ENCODE measurements at places on chromosomes 12 and 14.
A peak's percentile ranks its signal among the peaks of the same experiment; 100 is the strongest.

- H3K36me3 ChIP-seq = no peaks in the 10 kb centered on the region
- H3K27ac ChIP-seq = no peak overlapping the region
- no peak overlapping the region for H3K4me3 ChIP-seq
- DNase-seq = no peak
These were observed 382.3 kb downstream of the ATP23 start for GRCh38 chr12:58323676-58324075.

- no peaks in the 10 kb centered on the region for H3K36me3 ChIP-seq
- no peak overlapping the region for H3K27ac ChIP-seq
- DNase-seq = no peak
- H3K4me1 ChIP-seq = no peaks in the 10 kb centered on the region
These were observed 691.6 kb upstream of the FBXO33 start for GRCh38 chr14:40123816-40124215.

DNA sequence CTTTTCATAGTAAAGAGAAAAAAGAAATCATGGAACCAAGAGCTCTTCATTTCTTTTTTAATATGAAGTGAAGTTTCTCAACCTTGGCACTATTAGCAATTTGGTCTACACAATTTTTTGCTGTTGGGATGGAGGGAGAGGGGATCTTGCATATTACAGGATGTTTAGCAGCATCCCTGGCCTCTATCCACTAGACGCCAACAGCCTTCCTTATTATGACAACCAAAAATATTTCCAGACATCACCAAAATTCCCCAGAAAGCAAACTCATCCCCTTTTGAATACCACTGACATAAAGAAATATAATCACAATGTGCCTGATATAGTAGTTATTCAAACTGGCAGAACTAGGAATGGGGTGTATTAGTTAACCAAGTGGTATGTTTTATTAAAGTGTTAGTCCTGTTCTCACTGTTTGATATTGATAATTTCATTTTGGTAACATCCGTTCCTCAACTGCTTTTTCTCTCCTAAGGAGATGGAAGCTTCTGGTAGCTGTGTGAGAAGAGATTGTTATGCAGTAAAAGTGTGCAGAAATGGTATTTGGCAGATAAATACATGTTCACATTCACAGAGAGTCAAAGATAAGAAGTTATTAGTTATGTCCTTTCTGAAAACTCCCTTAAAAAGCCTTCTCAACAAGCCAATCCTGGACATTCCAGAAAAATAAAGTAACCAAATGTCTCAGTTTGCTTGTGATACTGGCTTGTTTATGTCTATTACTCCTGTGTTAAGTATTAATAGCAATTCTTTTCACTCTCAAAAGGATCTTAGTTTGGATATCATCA, 699.9 kb downstream of the C12orf50 start:
- H3K27me3 ChIP-seq = no peaks in the 10 kb centered on the region
- no peak overlapping the region for H3K27ac ChIP-seq
- no peaks in the 10 kb centered on the region for H3K36me3 ChIP-seq
- no peaks in the 10 kb centered on the region for H3K4me1 ChIP-seq
- no peak overlapping the region for H3K4me3 ChIP-seq

DNA sequence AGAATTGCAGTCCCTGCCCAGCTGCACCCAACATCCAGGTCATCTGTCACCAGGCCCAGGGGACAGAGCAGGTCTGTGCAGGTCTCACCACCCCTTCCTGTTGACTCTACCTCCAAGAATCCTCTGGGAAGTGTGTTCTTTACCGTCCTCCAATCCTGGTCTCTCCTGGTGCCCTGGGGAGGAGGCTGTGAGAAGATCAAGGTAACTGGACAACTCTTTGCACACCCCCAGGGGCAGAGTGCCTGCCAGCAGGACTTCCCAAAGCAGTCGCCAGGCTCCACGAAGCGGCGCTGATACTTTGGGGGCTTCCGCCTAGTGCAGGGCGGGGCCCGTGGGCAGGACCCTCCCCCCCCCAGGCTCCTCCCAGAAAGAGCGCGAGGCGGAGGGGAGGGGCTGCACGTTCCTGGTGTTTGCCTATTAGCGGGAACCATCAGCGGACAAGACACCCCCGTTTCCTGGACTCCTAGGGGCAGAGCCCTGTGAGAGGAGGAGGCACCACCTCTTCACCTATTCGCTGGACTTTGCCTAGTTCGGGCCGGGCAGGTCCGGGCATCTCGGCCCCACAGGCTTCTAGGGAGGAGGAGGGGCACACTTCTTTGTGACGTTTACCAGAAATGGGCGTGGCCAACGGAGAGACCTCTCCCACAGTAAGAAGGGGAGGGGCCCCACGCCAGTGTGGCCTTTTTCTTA, 918.0 kb downstream of the AACS start:
- H3K27ac ChIP-seq = peak overlapping the region; percentile 84
- peaks cover 21% of the 10 kb centered on the region for H3K4me1 ChIP-seq
- H3K27me3 ChIP-seq = no peaks in the 10 kb centered on the region
- peaks cover 23% of the 10 kb centered on the region for H3K36me3 ChIP-seq

GRCh38 chr12:94267537-94267872, 119.1 kb downstream of the PLXNC1 start:
- H3K4me1 ChIP-seq = no peaks in the 10 kb centered on the region
- no peak overlapping the region for H3K4me3 ChIP-seq
- H3K27ac ChIP-seq = no peak overlapping the region
- no peaks in the 10 kb centered on the region for H3K27me3 ChIP-seq

- H3K27me3 ChIP-seq = no peaks in the 10 kb centered on the region
- H3K27ac ChIP-seq = no peak overlapping the region
- H3K36me3 ChIP-seq = peaks cover 7% of the 10 kb centered on the region
- peaks cover 15% of the 10 kb centered on the region for H3K4me1 ChIP-seq
- DNase-seq = no peak
These were observed 38.4 kb downstream of the EAPP start for GRCh38 chr14:34501004-34501580.

DNA sequence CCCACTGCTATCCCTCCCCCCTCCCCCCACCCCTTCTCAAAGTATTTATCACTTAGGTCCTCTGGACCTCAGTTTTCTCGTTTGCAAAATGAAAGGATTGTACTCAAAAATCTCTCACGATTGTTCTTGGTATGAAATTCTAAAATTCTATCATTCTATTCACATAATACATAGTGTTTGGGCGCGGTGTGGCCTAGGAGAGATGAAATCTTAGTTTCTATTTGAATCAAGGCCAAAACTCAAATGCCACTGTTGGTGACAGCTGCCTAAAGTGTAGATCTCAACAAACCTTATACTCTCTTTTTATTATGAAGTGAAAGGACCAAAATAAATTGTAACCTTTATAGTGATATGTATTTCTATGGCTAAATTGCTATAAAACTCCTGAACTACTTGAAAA, 23.7 kb upstream of the YAF2 start:
- no peaks in the 10 kb centered on the region for H3K4me1 ChIP-seq
- H3K27ac ChIP-seq = no peak overlapping the region
- H3K27me3 ChIP-seq = no peaks in the 10 kb centered on the region
- no peaks in the 10 kb centered on the region for H3K36me3 ChIP-seq
- H3K4me3 ChIP-seq = no peak overlapping the region
- DNase-seq = no peak

- DNase-seq = no peak
- H3K4me1 ChIP-seq = peaks cover 17% of the 10 kb centered on the region
- no peaks in the 10 kb centered on the region for H3K27me3 ChIP-seq
- no peaks in the 10 kb centered on the region for H3K36me3 ChIP-seq
- H3K4me3 ChIP-seq = no peak overlapping the region
These were observed 20.0 kb downstream of the NFKBIA start for GRCh38 chr14:35384455-35385041.

- no peaks in the 10 kb centered on the region for H3K36me3 ChIP-seq
- DNase-seq = no peak
- H3K27me3 ChIP-seq = no peaks in the 10 kb centered on the region
- peaks cover 10% of the 10 kb centered on the region for H3K4me1 ChIP-seq
These were observed 38.9 kb downstream of the SLC17A8 start for GRCh38 chr12:100395811-100396210.

DNA sequence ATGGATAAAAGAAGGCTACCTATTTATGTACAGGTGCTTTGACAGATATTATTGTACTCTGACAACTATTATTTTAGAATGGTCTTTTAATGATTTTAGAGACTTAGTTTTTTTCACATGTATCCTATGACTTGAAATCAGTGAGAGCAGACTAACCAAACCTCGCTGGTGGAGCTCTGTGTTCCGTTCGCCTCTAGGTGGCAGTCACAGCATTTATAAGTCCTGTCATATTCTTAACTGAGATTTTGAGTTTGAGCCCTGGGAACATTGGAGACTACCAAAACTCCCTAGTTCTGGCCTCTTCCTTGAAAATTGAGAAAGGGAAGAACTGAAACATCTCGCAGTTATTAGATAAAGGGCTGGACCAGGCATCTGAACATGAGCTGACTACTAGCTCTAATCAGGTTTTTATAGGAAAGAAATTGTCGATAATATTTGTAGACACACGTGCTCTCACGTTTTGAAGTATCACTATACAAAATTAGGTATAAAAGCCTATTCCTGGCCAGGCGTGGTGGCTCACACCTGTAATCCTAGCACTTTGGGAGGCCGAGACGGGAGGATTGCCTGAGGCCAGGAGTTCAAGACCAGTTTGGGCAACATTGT, 48.3 kb downstream of the TTLL5 start:
- peak; percentile 54 for DNase-seq
- H3K27ac ChIP-seq = no peak overlapping the region
- no peaks in the 10 kb centered on the region for H3K27me3 ChIP-seq
- H3K4me3 ChIP-seq = no peak overlapping the region
- peaks cover 17% of the 10 kb centered on the region for H3K4me1 ChIP-seq
- H3K36me3 ChIP-seq = no peaks in the 10 kb centered on the region

- no peak for DNase-seq
- peak overlapping the region; percentile 71 for H3K4me3 ChIP-seq
- H3K4me1 ChIP-seq = peaks cover 30% of the 10 kb centered on the region
- H3K36me3 ChIP-seq = peaks cover 14% of the 10 kb centered on the region
- no peak overlapping the region for H3K27ac ChIP-seq
These were observed 12.6 kb downstream of the BHLHE41 start for GRCh38 chr12:26112232-26112631.

DNA sequence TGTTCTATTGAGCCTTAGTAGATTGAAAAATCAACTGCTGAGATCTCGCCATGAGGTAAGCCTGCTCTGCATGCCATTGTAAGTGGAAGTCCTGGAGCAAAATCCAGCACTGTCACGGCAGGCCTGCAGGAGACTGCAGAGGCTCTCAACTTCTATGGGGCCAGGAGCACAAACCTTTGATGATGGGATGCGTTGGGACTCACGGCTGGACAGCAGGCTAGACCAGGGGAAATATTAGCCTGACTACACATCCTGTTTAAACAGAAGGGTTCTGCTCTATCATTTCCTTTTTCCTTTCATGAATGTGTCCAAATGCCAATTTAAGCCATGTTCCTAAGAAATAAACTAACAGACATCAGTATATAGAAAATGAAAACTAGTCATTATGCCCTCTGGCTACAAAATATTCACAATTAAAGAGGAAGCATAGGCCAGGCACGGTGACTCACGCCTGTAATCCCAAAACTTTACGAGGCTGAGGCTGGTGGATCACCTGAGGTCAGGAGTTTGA, 33.9 kb upstream of the RASSF8 start:
- DNase-seq = no peak
- H3K4me1 ChIP-seq = no peaks in the 10 kb centered on the region
- no peak overlapping the region for H3K4me3 ChIP-seq
- H3K27ac ChIP-seq = no peak overlapping the region
- H3K36me3 ChIP-seq = no peaks in the 10 kb centered on the region

GRCh38 chr12:30197392-30198057, 413.8 kb upstream of the TMTC1 start:
- no peaks in the 10 kb centered on the region for H3K36me3 ChIP-seq
- H3K4me3 ChIP-seq = no peak overlapping the region
- no peak overlapping the region for H3K27ac ChIP-seq

DNA sequence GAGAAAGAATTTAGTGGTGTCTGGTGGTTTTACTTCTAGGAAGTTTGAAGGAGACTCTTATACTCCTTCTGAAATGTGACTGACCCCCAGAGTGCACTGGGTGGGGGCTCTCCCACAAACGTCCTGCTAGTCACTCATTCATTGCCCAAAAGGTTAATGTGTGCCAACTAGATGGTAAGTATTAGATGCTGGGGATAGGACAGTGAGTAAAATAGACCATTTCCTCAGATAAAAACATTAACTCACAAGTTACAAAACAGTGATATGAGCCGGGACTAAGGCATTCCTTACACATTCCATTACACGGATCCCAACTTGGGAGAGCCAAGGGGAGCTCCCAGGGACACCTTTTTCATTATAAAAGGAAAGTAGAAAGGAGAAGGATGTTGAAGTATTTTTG, 185.1 kb downstream of the ATXN7L3B start:
- H3K36me3 ChIP-seq = peaks cover 7% of the 10 kb centered on the region
- H3K4me3 ChIP-seq = no peak overlapping the region
- peak; percentile 13 for DNase-seq

DNA sequence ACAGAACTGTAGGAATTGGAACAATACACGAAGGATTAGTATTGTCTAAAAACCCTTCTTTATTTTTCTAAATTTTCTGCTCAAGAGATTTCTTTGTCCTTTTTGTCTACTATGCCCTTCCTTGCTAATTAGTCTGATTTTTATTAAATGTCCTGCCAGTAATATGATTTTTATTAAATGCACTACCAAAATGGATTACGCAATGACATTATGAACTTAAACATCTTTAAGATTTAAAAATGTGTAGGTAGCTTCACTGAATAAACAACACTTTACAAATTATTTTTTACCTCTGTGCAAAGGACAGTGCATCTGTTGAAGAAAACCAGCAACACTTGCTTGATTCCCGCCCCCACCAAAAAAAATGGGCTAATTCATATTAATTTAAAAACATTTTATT, 8.2 kb upstream of the PAX9 start:
- no peak overlapping the region for H3K4me3 ChIP-seq
- DNase-seq = no peak
- no peak overlapping the region for H3K27ac ChIP-seq
- peaks cover 51% of the 10 kb centered on the region for H3K27me3 ChIP-seq
- H3K36me3 ChIP-seq = no peaks in the 10 kb centered on the region
- peaks cover 12% of the 10 kb centered on the region for H3K4me1 ChIP-seq

GRCh38 chr12:4106621-4107020, 166.9 kb upstream of the CCND2 start:
- H3K36me3 ChIP-seq = no peaks in the 10 kb centered on the region
- no peak for DNase-seq
- no peak overlapping the region for H3K27ac ChIP-seq

Measured in Calu3 (cell line).